ENCODE measurements at places on chromosomes 6 and 20.

- peak; percentile 67 for DNase-seq
Observed at GRCh38 chr6:56911847-56912246, 43.1 kb upstream of the BEND6 start.

DNA sequence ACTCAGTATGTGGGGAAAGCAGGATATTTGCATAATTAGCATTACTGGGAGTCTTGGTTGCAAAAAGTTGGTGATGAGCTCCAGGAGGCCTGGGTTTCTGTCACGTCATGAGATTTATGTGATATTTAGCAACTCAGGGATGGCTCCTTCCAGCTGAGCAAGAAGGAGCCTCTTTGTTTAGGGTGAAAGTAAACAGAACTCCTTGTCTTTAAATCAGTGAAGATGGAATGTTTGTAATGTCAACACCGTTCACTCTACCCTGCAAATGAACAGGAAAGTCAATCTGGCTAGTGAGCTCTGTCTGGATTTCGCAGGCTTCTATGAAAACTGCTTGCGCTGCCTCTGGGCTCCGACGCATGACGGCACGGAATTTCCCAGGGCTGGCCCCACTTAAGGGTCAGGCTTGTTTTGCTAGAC lies 86.9 kb downstream of the PXDC1 start:
- DNase-seq = no peak

- DNase-seq = no peak
Observed at GRCh38 chr20:16064989-16065707, 508.1 kb downstream of the KIF16B start.

GRCh38 chr6:112799889-112800288 lies 452.8 kb downstream of the RFPL4B start:
- no peak for DNase-seq

All from urothelium cell line (cell line).